Activated CD8-positive, alpha-beta T cell treated with anti-CD3 and anti-CD28 coated beads, Interleukin-2, amount 10 ng/mL, durations not matched to agents 7 days and 5 days (primary cell): ENCODE measurements at places on chromosomes 11 and 22. TPM values are rescaled to one million over a fixed set of nuclear protein-coding genes. Genes with fewer than 3 reads are reported as not detected.

- DNase-seq, result no peak
These were observed 3.6 kb upstream of the SELENOO start for GRCh38 chr22:50197000-50197800.

DNA sequence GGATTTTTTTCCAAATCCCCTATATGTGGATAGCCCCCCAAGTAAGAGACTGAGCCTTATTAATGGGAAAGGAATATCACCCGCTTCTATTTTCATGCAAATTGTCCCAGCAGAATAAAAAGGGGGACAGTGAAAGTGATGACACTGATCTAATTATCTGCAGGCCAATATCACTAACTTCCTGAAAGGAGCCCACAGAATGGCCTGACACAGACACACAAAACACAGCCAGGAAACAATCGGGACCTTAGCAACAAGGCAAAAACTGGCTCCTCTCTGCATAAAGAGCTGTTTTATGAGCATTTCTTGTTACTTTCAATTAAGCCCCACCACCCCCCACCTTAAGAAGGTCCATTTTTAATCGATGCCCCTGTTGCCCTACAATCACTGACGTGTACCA is 54.3 kb upstream of the FAM181B start:
- no peak for DNase-seq

GRCh38 chr22:19811811-19812771 is 42.6 kb downstream of the GNB1L start:
- DNase-seq, result no peak

DNA sequence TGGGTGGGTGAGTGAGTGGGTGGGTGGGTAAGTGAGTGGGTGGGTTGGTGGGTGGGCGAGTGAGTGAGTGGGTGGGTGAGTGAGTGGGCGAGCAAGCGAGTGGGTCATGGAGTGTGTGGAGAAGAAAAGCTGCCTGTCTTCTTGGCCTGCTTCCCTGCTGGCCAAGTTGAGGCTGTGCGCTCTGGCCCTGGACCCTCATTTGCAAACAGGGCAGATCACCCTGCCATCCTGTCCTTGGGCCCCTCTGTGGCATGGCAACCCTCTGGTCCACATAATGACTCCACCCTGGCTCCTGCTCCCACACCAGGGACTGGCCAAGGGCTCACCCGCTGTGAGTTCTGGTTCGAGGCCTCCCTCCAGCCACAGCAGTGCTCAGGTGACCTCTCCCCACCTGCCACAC is 35.1 kb downstream of the CAPN1 start:
- peak; percentile 17 for DNase-seq

DNA sequence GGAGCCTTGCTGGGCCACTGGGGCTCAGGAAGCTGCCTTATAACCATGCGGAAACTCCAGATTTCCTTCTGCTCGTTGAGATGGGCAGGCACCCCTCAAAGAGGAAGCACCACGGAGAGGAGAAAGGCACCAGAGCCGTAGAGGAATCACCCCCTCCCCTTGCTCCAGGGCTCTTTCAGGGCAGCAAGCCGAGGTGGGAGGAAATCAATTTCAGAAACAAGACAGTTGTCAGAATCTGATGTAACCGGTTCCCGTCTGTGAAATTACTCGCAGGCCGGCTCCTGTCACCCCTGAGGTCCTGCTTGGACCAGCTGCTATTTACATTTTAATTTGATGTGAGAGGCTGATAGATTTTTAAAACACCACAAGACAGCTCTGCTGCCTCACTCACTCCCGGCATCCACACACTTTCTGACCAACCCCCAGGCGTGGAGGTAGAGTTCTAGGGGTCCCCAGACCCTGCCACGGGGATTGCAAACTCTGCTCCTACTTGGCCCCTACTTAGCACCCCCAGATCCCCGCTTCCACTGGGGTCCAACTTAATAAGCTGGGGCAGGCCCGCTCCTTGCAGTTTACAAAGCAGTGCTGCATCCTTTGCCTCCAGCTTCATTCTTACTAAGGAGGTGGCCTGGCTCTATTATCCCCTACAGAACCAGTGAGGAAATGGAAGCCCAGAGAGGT is 162.5 kb downstream of the CEP164 start:
- DNase-seq, result no peak

The RPS19BP1 gene
- total RNA-seq, result 80.2 TPM

The OR6A2 gene
- total RNA-seq, result 0.05 TPM

The TMEM191C gene
- 2.4 TPM for total RNA-seq

The SULT4A1 gene
- not detected for total RNA-seq
